ENCODE measurements at places on chromosomes 1 and 21.

GRCh38 chr1:248372394-248372793, 3.2 kb upstream of the OR2T6 start:
- no peak for DNase-seq

GRCh38 chr1:58964428-58964827, 180.6 kb upstream of the JUN start:
- DNase-seq: no peak

DNA sequence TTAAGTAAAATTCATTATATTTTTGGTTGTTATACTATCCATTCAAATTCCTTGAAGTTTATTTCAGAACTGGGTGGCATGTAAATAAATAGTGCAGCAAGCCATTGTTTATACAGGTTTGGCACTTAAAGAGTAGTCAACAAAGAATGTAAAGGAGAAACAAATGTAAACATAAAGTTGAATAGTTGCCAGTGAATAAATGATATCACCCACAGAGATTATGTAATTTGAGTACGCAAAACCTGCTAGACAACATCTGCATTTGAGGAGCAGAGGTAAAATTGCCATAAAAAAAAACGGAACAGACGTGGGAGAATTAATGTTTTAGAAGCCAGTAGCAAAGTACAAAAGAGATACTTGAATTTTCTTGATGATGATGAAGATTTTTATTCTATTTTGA, 111.6 kb downstream of the ADGRL2 start:
- DNase-seq: no peak

- no peak for DNase-seq
Measured at GRCh38 chr1:33298623-33299277, 22.1 kb downstream of the A3GALT2 start.

GRCh38 chr21:45325206-45326168, 37.8 kb upstream of the POFUT2 start:
- no peak for DNase-seq

DNA sequence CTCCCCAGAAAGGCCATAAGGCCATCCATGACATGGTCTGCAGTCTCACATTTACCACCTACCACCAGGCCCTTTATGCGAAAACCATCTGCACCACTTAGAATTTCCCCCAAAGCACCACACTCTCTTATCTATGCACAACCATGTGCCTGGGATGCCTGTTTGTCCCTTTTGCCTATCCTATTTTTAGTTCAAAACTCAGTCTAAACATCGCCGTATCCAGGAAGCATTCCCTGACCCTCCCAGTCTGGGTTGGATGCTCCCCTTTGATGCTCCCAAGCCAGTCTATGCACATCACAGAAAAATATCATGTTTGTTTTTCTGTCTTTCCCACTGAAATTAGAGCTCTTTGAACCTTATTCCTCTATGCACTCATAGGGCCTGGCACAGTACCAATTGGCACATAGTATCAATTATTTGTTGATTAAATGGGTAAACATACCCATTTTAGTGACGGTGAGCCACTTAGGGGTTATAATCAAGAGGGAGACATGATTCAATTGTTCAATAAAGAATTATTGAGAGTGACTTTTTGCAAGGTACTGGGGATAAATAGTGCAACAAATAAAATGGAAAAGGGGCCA, 6.7 kb downstream of the MPL start:
- no peak for DNase-seq

- no peak for DNase-seq
Measured at GRCh38 chr21:43325968-43326715, 100.8 kb downstream of the SIK1 start.

DNA sequence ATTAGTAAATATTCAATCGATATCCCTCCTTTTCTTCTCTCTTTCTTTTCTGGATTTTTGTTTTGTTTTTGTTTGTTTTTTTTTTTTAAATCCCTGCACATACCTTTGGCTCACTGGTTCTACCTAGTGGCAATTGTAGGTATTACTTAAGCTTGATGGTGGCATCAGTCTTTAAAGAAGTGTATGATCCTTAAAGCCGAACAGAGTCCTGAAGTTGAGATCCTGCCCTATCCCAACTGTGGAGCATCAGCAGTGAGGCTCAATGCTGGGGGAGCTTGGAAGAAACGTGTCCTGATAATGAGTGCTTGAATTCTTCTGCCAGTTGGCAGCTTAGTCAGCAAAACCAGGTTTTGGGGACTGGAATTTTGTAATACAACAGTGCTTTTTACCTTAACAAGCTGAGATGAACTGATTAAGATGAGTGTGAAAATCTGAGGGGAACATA, 60.8 kb downstream of the FASLG start:
- DNase-seq: peak; percentile 34

DNA sequence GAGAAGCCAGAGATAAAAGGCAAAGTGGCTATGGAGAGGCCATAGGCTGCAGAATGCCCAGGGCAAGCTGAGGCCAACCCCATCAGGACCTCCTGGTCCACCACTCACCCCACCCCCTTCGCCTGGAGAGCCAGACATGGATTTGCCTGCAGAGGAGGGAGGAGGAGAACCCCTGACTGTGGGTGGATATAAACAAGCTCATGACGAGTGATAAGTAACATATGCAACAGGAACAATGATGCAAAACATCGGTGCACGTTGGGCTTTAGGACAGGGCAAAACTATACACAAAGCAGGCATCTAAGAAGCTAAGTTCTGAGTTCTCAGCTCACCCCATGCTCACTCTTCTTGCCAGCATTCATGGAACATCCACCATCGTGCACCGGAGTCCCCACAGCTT, 150.3 kb downstream of the ETS2 start:
- no peak for DNase-seq

- DNase-seq: no peak
Measured at GRCh38 chr1:184966989-184967388, 7.3 kb downstream of the NIBAN1 start.

DNA sequence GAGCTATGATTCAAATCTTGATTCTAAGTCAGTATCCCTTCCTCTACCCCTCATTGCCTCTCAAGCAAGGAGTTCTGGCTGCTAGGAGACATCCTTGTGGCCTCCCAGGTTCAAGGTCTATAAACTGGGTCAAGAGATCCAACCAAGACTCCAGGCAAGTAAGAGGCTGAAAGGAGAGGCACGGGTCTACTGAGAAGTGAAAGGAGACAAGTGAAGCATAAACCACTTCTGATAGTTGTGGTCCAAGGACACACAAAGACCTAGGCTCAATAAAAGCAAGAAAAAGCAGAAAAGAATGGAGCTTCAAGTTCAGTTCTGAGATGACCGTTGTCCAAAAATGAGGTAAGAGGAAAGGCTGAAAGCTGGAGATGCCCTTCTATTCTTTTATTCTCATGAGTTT, 17.8 kb upstream of the PPP2R5A start:
- no peak for DNase-seq

GRCh38 chr1:36755303-36756230, 272.9 kb upstream of the CSF3R start:
- DNase-seq: no peak

GRCh38 chr1:49059087-49059486, 282.4 kb upstream of the BEND5 start:
- DNase-seq: no peak

DNA sequence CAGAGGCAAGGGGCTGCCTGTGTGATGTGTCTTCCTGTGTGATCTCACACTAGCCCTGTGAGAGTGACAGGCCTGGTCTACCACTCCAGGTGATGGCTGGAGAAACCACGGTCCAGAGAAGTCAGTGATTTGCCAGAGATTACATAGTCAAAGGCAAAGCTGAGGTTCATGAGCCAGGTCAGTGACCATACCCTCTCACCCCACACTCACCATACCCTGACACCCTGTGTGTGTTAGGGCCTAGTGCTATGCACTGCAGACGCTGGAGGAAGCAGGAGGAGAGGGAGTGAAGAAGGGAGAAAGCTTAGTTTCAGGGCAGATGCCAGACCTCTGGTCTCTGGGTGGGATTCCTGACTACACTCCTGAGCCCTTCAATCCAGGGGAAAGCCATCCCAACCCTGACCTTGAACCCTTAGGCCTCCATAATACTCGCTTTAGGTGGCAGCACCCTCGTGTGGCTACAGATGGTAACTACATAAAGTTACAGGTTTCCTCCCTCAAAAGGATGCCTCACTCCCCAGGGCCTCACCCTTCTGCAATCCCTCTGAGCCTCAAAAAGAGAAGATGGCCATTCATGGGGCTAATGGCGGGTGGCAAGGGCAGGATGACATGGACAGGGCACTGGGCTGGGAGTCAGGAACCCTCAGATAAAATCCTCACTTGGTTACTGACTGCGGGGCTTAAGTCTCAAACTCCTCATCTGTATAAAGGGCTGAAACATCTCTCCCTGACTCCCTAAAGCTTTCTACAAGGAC, 20.8 kb upstream of the SDC3 start:
- DNase-seq: no peak

DNA sequence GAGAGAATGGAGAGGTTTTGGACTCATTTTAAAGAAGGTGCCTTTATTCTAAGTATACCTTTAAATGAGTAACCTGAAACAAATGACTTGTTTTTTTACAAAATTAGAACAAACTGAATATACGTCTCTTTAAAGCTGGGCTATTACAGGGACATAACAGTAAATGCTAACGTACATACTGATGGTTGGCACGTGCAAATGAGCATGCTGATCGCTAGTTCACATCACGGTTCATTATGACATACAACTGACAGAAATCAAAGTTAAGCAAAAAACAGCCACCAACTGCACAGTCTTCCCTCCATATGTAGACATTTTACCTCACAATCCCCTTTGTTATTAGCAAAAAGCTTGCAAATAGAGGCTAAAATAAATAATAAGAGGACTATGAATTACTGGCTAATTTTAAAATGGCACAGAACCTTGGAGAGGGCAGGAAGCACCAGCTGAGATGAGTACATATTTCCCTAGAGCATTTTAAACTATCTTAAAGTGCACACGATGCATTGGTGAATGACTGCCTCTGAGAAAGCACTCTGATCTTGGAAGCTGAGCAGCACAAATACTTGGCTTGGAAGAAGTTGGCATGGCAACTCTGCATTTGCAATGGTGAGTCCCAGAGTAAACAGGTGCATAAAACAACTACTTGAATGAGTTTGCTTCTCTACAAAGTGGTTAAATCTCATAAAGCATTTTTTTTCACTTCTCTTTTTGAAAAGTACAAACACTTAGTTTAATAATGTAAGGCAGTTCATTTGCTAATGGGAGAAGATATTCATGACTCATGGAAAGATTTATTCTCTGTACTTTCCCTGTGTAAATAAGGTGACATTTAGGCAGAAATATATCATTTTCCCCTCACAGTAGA, 204.7 kb downstream of the LHX8 start:
- no peak for DNase-seq

- DNase-seq: no peak
Measured at GRCh38 chr1:185291652-185292051, 25.4 kb downstream of the IVNS1ABP start.

- no peak for DNase-seq
Measured at GRCh38 chr1:201905234-201905890, 16.7 kb downstream of the SHISA4 start.
